MCF 10A (cell line): ENCODE measurements at places on chromosomes 1 and 21.

DNA sequence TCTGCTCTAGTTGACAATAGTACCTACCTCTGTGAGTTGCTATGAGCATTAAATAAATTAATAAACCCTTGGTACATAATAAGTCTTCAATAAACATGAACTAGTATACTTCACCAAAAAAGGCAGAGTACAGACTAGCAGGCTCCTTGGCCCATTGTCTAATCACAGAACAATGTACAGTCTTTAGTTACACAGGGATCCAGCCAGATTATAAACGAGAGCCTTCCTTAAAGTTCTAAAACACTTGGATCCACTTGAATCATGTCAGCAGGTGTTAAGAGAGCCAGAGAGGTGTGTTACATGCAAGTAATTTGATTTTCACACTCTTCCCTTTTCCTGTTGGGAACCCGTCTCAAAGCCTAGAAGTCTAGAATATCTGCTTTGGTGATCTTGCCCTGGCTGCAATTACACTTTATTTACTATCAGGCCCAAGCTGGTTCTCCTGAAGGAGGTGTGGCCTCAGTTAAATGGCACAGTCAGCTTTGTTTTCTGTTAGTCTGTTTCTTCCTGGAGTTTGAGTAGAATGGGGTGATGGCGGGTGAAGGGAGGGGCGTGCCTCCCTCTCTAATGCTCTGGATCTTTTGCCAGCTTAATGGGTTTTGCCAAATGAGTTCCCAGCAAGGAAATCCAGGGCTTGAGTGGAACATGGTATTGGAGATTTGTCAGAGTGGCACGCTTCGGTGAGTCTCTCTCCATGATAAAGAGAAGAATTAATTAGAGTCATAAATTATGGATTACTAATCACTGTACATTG lies 570.9 kb upstream of the CAMK1G start:
- no peak for DNase-seq

DNA sequence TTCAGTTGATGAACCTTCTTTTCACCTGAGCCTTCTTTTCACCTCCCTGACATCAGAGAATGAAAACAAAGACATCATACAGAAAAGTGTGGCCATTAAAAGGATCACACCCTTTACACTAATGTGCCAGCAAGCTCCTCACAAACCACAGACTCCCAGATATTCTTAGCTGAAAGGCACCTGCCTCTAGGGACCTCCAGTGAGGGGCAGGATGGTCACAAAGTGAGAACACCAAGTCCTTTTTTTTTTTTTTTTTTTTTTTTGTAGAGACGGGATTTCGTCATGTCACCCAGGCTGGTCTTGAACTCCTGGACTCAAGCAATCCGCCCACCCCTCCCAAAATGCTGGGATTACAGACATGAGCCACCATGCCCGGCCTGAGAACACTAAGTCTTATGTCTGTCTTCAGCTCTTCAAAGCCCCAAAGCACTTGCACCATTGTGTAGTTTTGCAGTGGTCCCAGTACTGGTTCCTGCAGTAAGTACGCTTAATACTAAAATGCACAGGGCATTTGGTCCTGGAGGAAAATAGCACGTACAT lies 58.2 kb upstream of the LBR start:
- no peak for DNase-seq

- DNase-seq, result no peak
These were observed 45.8 kb downstream of the STX6 start for GRCh38 chr1:180976732-180977357.

DNA sequence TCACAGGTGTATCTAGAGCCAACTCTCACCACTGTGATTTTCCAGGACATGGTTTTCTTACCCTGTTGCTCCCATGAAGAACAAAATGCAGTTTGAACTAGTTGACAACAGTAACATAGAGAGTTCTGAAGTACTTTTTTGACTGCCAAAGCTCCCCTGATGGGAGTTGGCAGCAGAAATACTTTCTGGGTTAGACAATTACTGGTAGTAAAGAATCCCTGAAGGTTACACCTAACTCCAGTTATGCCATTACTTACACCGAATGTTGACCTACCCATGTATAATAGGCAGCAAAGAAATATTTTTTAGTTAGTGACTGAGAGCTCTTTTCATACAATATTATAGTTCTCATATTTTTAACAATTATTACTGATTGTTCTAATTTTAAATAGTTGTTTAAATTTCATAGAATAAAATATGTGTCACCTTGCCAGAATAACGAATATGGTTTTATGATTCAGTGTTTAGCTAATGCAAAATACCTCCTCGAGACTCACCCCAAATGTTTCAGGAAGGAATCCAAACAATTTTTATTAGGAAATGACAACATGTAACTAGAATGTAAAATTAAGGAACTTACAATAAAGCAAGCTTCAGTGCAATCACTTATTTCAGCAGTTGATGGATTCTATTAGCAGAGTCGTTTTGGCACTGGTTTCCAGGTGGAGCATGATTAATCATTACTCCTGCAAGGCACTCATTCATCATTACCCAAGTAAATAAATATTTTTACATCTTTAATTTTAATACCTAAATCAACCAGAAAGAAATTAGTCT lies 237.6 kb downstream of the MRPL39 start:
- DNase-seq, result peak; percentile 1

- peak; percentile 20 for DNase-seq
These were observed 617 bp downstream of the KIRREL1 start for GRCh38 chr1:157993918-157994605.

GRCh38 chr1:60969971-60970509 lies 112.3 kb upstream of the NFIA start:
- peak; percentile 43 for DNase-seq

DNA sequence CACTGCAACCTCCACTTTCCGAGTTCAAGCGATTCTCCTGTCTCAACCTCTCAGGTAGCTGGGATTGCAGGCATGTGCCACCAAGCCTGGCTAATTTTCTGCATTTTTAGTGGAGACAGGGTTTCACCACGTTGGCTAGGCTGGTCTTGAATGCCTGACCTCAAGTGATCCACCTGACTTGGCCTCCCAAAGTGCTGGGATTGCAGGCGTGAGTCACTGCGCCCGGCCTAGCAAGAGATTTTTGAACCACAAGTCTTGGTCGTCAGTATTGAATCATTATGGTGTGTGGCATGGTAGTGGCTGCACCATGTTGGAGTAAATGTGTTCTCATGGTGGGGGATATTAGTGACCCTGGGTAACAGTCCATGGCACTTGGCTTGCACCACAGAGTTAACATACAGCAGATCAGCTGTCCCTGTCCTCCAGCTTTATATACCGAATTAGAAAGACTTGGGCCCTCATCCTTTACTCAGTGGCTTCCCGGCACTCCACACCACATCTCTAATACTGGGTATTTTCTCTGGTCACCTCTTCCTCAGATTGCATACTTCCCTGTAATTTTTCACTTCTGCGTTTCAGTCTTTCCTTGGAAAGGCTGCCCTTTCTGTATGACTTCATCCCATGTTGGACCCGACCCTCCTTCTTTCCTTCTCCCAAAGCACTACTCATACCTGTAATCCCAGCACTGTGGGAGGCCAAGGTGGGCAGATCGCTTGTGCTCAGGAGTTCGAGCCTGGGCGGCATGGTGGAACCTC lies 25.1 kb downstream of the AK4 start:
- DNase-seq, result peak; percentile 76

GRCh38 chr1:6625584-6626149 lies 999 bp downstream of the THAP3 start:
- DNase-seq, result peak; percentile 32

DNA sequence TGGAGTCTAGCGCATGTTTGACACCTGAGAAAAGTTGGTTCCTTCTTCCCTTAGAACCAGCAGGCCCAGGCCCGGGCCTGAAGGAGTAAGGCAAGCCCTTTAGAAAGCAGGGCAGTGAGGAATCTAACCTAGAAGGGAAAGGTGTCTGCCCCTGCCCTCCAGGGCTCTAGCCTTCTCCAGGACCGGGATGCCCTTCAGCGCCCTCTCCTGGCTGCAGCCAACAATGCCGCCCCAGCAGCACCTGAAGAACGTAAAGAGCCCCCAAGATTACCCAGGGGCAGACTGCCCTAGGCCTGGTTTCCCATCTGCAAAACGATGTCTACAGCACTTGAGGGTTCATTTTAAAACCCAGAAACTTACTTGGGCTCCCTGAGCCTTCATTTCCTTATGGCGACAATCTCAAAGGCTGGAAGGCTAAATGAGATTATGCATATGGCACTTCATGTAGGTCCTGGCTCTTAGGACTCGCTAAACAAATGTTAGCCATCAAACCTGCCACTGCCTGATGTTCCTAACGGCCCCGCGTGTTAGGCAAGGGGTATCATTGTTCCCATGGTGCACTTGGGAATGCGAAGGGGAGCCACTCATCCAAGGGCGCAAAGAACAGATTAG lies 106.7 kb upstream of the KLHDC7A start:
- peak; percentile 5 for DNase-seq

DNA sequence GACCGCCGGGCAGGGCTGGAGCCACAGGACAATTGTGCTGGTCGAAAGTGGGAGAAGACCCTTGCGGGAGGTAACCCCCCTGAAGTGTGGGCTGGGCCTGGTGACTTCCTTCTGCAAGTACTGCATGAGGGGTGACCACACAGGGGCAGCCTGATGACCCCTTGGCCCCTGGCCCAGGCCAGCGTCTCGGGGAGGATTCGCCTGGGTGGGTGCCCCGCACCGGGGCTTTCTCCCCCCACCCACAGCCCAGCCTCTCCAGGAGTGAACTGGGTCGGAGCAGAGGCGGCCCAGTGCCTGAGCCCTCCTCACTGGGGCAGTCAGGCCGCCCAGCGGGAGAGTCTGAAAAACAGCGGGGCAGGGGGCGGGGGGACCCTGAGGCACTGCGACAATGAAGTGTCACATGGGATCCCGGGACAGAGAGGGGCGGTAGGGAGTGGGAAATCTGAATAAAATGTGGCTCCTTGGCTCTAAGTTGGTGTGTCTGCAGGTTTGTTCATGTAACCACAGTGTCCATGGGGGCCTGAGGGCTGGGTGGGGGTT lies 1.6 kb upstream of the DNMT3L start:
- DNase-seq, result no peak

GRCh38 chr1:75643460-75643859 lies 32.5 kb upstream of the SLC44A5 start:
- DNase-seq, result peak; percentile 14

DNA sequence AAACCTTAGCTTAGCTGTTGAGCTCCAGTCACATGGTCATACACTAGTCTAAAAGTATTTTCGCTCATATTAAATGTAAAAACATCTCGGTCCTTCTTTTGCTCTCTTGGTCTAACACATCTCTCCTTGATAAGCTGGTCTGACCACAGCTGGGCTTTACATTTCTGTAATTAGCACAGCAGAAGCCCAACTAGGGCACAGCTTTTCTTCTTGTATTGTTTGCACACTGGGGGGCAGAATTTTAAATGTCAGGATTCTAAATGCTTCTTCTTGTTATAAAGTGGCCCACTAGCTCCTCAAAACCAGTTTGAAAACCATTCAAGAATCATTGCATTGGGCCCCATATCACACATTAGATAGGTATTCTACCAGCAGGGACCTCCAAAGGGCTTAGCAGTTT lies 289.1 kb upstream of the PKN2 start:
- DNase-seq, result no peak

GRCh38 chr1:44076066-44076465 lies 42.6 kb upstream of the KLF17 start:
- no peak for DNase-seq

DNA sequence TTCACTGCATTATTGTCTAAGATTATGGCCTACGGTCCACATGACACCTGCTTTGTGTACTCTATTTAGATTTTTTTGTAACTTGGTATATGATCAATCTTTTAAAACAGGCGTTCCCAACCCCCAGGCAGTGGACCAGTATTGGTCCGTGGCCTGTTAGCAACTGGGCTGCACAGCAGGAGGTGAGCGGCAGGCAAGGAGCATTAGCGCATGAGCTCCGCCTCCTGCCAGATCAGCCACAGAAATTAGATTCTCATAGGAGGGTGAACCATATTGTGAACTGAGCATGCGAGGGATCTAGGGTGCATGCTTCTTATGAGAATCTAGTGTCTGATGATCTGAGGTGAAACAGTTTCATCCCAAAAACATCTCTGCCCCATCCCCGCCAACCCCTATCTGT lies 228.4 kb upstream of the NR5A2 start:
- no peak for DNase-seq

DNA sequence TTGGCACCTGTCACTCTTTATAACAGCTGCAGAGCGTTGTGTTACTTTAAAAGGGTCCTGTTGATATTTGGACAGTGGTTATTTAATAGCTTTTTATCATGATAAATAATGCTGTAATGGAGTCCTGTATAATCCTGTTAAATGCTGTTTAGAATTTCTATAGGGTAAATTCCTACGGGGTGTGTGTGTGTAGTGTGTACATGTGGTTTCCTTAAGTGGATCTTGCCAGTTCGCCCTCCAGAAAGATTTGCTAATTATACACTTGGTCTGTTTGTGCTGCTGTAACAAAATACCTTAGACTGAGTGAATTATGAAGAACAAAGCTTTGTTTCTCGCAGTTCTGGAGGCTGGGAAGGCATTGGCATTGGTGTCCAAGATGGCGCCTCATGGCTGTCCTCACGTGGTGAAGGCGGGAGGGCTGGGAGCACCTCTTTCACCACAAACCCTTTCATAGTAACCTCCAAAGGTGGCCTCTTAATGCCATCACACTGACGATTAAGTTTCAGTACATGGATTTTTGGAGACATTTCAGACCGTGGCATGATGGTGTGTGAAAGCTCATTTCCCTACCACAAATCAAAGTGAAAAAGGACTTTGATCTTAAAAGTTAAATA lies 11.2 kb downstream of the PRMT2 start:
- DNase-seq, result no peak

- no peak for DNase-seq
These were observed at the start of gene PAX7 for GRCh38 chr1:18630511-18631495. Gene PAX7 (plus strand): TSS chr1:18630846. CDS start chr1:18631604, 758 bp downstream.

- DNase-seq, result peak; percentile 41
These were observed 398 bp downstream of the PTPRU start for GRCh38 chr1:29236712-29237128.

GRCh38 chr1:22111620-22112019 lies 31.3 kb downstream of the WNT4 start:
- DNase-seq, result no peak

- no peak for DNase-seq
These were observed 48.4 kb downstream of the MAGI3 start for GRCh38 chr1:113438505-113439276.

DNA sequence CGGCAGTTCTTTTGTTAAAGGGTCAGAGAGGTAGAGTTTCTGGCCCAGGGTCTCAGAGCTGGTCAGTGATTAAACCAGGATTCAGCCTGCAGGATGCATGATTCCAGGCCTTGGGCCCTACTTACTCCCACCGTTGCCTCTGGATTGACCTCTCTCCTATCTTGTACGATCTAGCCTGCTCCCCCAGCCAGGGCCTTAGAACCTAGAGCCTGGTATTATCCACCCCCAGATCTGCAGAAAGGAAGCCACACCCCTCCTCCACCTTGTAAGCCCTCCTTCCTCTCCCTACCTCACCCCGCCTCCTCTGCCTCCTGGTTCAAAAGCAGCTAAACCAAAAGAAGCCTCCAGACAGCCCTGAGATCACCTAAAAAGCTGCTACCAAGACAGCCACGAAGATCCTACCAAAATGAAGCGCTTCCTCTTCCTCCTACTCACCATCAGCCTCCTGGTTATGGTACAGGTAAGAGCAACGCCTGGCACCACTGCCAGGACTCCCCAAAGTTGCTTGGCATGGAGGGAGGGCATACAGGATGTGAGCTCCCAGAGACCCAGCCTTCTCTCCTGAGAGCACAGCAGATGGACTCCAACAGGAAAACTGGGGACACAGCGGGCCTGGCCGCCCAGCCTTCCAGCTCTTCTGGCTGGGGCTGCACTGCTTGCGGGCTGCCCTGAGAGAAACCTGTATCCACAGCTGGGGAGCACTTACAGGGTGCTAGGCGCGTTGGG lies at the start of gene CD52:
Gene CD52, plus strand, starts transcription at position 347 of the 726 bp plus-strand sequence. Its CDS starts 60 bp downstream, at position 407.
- no peak for DNase-seq
